ENCODE measurements at places on chromosomes 4 and X.
A peak's percentile ranks its signal among the peaks of the same experiment; 100 is the strongest.

GRCh38 chrX:153635388-153635787 is 11.6 kb upstream of the DUSP9 start:
- DNase-seq = no peak

GRCh38 chr4:3074846-3075651 is 568 bp downstream of the HTT start:
- peak; percentile 44 for DNase-seq

- no peak for DNase-seq
These were observed 37.4 kb downstream of the TENM3 start for GRCh38 chr4:182280436-182281111.

DNA sequence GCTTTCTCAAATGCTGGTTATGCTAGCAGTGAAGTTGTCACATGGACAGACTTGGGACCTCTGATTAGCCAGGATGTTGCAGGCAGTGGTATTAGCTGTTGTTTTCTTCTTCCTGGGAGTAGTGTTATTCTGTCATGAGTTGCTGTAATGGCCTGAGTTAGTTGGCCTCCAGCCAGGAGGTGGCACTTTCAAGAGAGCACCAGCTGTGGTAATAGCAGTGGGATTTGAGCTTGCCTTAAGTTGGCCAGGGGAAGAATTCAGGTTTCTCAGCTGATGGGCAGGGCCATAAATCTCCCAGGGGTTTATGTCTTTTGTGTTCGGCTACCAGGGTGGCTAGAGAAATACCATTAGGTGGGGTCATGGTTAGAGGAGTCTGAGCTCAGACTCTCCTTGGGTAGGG is 132.6 kb downstream of the GLUD2 start:
- DNase-seq = no peak

- DNase-seq = peak; percentile 92
These were observed 3.4 kb downstream of the RHOH start for GRCh38 chr4:40199999-40200874.

- no peak for DNase-seq
These were observed 1432.6 kb upstream of the TENM3 start for GRCh38 chr4:180810581-180810980.

DNA sequence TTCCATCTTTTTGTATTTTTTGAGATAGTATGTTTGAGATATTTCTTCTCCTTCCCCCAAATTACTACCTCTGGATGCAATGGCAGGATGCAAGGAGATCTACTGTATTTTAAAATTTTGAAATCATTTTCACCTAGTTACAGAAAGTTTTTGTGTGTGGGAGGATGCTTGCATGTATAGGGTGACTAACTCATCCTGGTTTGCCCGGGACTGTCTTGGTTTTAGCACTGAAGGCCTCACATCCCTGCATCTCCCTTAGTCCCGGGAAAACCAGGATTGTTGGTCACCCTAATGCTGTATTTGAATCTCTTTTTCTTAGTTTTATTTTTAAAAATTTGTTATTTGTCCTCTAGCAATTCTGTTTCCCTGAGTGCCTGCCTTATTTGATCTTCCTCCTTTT is 12.1 kb downstream of the SUPT20HL2 start:
- no peak for DNase-seq

- DNase-seq = no peak
These were observed 574.3 kb downstream of the INPP4B start for GRCh38 chr4:142271832-142272231.

- no peak for DNase-seq
These were observed 27.8 kb upstream of the PSAPL1 start for GRCh38 chr4:7462509-7462971.

DNA sequence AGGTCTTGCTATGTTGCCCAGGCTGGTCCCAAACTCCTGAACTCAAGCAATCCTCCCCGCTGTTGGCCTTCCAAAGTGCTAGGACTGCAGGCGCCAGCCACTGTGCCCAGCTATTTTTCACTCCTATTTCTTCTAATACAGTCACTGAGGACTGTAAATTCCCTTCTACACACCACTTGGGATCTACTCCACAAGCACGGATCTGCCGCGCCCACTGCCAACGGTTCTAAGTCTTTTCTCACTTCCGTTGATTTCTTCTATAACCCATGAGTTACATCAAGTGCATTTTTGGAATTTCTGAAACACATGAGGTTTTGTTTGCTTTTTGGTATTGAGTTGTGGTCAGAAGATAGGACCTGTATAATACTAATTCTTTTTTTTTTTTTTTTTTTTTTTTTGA is 48.6 kb downstream of the FAM53A start:
- DNase-seq = no peak

Measured in CD4-positive, CD25-positive, alpha-beta regulatory T cell (primary cell).